ENCODE measurements at places on chromosomes 2 and 18. TPM values are rescaled to one million over a fixed set of nuclear protein-coding genes. Genes with fewer than 3 reads are reported as not detected.

Gene MEIS1
- 91.5 TPM for total RNA-seq

DNA sequence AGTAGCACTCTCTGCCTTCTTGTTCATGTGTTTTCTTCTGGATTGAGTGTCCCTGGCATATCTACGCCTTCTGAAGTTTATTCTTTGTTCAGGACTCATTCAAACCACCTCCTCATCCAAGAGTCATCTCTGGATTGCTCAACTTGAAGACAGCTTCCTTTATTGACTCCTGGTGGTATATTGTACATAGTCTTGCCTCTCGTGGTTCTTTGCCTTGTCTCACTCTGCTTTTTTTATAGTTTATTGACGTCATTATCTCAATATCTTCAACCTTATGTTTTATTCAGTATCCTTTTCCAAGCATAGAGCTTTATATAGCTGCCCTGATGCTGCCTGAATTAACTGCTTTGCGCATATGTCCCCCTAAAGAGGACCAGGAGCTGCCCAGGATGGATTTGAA lies 161.7 kb downstream of the INSIG2 start:
- DNase-seq = no peak

DNA sequence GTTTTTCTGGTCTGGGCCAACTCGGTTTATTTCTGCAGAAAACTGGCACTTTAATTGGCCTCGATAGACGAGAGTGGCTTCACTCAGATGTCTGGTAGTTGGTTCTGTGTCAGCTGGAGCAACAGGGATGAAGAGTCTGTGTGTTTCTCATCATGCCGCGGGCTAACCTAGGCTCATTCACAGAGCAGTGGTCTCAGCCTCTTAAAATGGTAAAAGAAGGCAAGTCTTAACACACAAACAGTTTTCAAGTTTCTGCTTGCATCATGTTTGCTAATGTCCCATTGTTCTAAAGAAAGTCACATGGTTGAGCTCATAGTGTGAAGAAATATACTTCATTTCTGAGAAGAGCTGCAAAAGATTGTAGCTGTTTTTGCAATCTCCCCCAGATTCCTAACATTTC lies 37.5 kb upstream of the ANXA4 start:
- peak; percentile 62 for DNase-seq

DNA sequence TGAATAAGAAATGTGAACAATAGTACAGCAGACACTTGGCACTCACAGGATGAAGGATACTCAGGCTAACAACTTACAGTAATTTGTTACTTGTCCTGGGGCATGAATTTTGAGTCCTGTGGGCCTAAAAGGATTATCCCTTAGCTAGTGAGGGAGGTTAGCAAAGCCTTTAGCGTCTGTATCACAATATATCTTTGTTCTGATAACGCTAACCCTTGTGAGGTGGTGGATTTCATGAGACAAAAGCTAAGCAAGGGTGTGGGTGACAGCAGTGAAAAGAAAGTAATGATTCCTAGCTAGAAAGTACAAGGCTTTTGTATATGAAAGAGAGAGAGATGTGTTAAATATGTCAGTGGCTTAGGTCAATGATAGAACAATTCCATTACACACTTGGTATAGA lies 46.8 kb upstream of the TTC21B start:
- no peak for DNase-seq

DNA sequence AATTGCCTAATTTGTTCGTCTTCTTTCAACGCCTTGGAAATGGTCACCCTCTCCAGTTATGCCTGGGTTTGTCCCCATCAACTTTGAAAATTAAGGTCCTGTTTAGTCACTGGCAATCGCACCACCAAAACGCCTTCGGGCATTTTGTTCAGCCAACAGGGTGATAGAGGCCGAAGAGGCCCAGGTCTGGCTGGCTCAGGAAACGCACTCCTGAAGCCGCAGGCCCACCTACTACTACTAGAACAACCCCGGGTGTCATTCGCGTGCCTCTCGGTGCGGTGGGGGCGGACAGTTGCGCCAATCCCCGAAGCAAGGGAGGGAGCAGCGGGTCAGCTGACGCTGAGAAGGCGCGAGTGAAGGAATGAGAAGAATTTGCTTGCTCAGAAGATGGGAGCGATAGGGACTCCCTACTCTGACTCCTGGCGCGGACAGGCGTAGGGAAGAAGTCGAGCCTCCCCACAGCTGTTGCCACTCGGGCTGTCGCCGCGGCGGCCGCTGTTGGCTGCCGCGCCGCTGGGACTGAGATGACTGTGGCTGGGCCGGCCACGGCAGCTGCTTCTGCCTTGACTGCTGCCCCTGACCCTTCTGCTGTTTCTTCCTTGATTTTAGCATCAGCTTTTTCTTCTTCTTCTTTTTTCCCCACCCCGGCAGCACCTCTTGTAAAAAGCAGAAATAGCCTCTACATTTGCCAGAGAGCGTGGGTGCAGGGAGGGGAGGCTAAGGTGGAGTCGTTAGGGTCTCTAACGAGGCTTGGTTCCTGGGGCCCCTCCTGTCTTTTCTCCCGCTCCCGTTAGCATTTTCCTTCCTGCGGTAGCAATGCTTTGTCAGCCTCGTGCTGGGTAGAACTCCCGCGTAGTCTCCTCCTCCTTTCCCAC lies 387.6 kb downstream of the FIGN start:
- peak; percentile 86 for DNase-seq

DNA sequence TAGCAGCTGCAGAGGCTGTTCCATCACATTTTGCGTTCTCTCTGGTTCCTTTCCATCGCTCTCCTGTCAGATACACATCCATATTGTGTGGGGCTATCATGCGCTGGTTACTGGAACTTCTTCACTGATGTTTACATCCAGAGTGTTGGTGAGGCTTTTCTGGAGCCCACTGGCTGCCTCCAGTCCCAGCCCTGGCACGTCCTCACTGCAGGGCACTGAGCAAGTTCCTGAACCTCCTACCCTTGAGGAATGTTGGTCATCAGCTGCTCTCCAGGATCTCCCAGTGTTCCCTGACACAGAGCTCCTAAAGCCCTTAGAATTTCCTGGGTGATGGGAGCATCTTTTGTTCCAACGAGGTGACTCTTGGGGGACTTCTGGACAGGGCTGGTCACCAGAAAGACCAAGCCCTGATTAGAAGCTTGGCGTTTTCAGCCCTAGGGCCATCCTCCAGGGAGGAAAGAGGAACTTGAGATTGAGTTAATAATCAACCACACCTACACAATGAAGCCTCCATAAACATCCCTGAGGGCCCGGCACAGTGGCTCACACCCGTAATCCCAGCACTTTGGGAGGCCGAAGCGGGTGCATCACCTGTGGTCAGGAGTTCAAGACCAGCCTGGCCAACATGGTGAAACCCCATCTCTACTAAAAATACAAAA lies 81.3 kb downstream of the TFCP2L1 start:
- no peak for DNase-seq

DNA sequence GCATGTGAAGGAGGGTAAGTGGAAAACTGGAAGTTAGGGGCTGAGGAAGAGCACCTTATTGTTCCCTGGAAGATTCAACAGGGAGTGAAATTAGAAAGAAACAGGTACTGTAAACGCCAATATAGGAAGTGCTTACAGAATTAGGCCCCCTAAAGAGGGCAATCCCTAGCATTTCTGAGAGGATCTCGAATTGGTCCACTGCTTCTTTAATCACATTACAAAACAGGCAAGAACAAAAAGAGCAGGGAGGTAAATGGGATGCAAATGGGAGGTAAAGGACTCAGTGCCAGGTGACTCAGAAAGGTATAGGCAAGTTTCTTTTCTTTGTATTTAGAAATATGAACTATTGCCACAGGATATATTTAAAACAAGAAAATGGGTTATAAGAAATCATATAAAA lies 116.4 kb upstream of the FANCL start:
- no peak for DNase-seq

- DNase-seq = no peak
Observed at GRCh38 chr18:3985020-3985419, 470.1 kb downstream of the DLGAP1 start.

Gene ASB18
- 2.2 TPM for total RNA-seq

GRCh38 chr2:177545981-177546585 lies 153.5 kb downstream of the AGPS start:
- no peak for DNase-seq

DNA sequence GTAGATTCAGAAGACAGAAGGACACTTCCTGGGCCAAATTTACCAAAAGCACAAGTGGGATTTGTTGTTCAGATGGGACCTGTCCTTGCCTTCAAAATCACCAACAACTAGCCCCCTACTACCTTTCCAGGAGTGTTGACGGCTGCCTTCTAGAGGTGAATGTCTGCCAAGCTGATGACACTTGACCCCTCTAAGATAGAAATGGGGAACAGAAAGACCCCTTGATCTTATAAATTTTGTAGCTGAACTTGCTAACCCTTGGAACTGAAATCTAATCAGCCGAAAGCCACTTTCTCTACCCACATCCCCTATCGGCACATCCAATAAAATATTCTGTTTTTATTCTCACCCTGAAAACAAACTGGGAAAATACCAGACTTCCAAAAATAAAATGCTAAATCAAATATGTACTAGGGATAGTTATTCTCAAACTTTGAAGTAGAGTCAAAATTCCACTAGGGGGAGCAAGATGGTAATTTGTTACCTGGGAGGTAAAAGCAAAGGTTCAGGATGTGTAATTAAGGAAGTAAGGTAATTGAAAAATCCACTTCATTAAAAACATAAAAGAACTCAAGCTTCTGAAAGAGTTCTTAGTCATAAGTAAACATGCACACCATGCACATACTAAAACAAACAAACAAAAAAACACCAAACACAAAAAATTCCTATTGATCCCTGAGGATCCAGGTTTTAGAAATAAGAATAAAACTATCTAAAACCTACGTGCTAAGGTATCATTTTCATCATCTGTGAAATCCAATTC lies 119.2 kb downstream of the ANKRD44 start:
- DNase-seq = peak; percentile 48

Gene MAP2
- total RNA-seq = 14.4 TPM

DNA sequence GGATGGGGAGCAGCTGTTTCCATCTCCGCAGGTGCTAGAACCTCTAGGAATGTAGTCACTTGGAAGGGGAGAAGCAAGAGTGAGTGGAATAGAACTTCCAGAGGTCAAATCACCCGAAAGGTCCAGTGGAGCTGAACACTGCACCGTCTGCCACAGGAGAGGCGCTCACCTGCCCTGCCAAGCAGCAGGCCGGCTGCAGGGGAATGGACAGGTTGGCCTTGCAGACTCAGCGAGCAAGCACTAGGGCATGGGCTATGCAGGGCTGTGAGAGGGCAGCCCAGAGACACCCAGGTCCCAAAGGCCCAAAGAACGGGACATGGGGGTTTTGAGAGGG lies 214.2 kb downstream of the TNS1 start:
- no peak for DNase-seq

GRCh38 chr2:14223576-14223975 lies 408.9 kb upstream of the LRATD1 start:
- no peak for DNase-seq

- no peak for DNase-seq
Observed at GRCh38 chr2:152464851-152465470, 130.0 kb downstream of the FMNL2 start.

Data from umbilical cord (tissue), 2 donors.